Ureter (tissue), 1 donor: ENCODE measurements at places on chromosomes 7 and 10. TPM values are rescaled to one million over a fixed set of nuclear protein-coding genes. Genes with fewer than 3 reads are reported as not detected.

- no peak for DNase-seq
Measured at GRCh38 chr7:81449105-81449504, 320.7 kb downstream of the HGF start.

The TBXAS1 gene
- 13.0 TPM for total RNA-seq

The DRGX gene
- total RNA-seq, result not detected

DNA sequence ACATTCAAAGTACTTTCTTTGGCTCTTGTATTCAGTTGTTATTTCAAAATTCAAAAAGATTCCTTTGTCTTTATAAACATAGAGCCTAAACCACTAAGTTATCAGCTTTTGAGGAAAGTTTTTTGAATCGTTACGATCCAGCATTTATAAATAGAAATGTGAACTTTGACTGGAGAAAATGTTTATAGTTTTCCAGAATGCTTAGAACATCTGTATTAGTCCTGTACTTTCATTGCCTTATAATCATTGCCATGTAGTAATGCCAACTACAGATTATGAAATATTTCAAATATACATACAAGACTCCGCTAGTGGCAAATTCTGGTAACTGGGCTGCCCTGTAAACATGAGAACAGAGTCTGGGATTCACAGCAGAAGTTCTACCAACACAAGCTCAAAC, 191.3 kb upstream of the PRKCQ start:
- DNase-seq, result no peak
